ENCODE measurements at places on chromosomes 7 and 10.

DNA sequence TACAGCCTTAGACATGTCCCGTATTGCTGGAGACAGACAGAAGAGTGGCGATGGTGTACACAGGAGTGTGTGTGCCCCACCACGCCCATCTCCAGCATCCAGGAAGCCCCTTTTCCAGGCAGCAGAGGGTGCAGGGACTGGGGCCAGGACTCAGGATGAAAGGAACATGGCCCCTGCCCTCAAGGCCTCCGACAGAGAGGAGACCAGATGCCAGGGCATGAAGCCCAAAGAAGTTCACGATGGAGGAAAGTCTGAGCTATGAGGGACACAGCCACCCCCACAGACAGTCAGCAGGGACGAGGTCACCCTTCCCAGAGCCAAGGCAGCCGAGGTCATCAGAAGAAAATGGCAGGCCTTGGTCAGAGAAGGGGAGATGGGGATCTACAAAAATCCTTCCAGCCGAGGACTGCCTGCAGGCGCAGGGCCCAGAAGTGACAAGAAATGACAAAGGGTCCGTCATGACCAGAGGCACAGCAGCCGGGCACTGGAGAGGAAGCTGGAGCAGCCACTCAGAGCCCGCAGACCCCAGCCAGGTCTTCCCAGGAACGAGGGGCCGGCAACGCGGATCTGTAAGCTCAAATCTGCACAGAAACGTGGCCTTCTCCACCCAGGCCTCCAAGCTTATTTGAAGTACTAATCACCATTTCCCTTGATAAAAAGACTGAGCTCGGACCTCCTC is 78.7 kb upstream of the PPP2R2D start:
- DNase-seq = no peak

DNA sequence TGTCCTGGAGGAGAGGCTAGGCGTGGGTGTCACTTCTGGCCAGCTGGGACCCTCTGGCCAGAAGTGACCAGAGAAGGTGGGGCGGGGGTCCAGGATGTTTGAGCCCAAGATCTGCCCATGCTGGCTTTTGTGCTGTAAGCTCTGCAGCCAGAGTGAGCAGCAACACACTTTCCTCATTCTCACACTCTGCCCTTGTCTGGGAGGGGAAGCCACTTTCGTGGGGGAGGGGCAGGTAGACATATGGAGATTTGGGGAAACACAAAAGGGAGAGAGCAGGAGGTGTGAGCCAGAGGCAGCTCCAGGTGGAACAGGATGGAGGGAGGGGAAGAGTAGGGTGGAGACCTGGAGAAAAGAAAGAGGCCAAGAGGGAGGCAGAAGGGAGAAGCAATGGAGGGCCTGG is 31.5 kb upstream of the ADCYAP1R1 start:
- no peak for DNase-seq

- no peak for DNase-seq
Observed at GRCh38 chr7:120030876-120031275, 242.1 kb upstream of the KCND2 start.

GRCh38 chr7:98681951-98682350 is 64.9 kb downstream of the NPTX2 start:
- DNase-seq = no peak

- peak; percentile 97 for DNase-seq
Observed at GRCh38 chr10:21724687-21725367, 190.8 kb downstream of the MLLT10 start.

- DNase-seq = no peak
Observed at GRCh38 chr7:99719996-99720769, 14.8 kb downstream of the CYP3A7 start.

- DNase-seq = no peak
Observed at GRCh38 chr10:117178190-117178589, 19.1 kb upstream of the KCNK18 start.

DNA sequence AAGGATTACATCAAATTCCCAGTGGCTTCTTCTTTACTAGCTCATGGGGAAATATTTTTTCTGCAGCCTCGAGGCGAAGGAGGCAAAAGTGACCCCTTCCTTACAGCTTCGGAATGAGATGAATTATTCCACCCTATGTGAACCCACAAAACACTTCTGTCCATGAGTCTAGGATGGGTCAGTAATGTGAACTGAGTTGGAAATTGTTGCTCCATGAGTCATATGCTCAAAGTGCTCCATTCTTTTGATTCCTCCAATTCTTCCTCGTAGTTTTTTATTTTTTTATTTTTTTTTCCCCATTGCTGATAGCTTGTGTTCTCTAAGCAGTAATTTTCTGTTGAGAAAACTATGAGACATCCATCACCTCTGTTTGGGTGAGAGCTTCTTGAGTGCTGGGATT is 31.7 kb upstream of the FAM204A start:
- peak; percentile 83 for DNase-seq

GRCh38 chr10:452512-453426 is 236.7 kb downstream of the DIP2C start:
- DNase-seq = no peak

DNA sequence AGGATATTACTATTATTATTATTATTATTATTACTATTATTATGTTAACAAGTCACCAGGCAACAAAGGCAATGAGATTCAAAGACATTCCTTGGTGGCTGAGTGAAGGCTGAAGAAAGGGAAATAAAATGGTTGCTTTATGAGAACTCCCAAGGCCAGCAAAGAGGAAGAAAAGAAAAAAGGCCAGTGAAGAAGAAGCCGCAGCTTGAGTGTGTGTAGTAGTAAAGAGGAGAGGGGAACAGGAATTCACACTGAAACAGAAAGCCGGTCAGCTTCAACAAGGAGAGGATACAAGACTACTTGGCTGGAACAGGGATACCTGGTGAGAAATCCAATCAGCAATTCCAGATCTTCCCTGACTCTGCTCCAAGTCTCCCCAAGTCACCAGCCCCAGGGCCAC is 42.4 kb downstream of the PLXNA4 start:
- DNase-seq = no peak

- peak; percentile 76 for DNase-seq
Observed at GRCh38 chr7:9488555-9488954, 1055.1 kb downstream of the NXPH1 start.

DNA sequence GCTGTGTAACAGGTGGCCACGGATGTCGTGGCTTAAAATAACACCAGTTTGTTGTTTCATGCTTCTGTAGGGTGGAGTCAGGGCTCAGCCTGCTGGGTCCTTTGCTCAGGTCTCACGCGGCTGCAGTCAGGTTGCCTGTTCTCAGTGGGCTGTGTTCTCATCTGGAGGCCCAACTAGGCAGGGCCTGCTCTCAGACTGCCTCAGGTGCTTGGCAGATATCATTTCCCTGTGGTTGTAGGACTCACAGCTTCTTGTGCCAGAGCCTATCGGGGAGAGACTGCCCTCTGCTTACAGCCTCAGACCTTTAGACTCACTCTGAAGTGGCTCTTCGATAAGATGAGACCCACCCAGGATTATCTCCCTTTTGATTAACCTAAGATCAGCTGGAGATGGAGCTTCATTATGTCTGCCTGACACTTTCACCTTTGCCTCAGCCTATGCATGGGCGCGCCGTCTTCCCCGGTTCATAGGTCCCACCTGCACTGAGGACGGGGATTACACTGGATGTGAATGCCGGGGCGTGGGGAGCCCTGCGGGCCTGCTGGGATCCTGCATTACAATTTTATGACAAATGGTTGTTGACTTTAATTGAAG is 55.3 kb downstream of the INPP5A start:
- DNase-seq = no peak

GRCh38 chr7:131493581-131493980 is 62.8 kb downstream of the PODXL start:
- DNase-seq = no peak

DNA sequence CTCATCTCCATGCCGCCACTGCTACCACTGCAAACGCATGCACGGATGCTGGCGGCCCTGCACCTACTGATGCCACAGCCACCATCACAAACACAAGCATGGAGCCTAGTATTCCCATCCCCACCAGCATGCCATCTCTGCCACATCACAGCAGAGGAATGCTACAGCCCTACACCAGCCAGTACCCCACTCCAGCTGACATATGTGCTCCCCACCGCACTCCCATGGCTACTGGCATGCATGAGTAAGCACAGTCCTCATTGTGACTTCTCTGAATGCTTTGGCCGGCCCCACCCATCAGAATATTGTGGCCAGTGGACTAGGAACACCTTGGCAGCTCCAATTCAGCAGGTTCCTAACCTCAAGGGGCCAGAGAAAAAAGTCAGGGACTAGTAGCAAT is 705.5 kb downstream of the POM121L12 start:
- DNase-seq = no peak

DNA sequence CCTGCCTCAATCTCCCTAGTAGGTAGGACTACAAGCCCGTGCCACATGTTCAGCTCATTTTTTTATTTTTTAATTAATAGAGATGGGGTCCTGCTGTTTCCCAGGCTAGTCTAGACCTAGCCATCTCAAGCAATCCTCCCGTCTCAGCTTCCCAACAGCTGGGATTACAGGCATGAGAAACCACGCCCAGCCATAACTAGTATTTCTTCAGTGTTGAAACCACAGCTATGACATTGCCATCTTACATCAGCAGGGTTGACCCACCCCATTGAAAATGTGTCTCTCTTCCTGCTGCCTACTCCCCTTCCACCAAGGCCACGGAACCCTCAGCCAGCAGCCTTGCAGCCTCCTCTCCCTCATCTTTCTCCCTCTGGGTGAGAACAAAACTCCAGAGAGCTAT is 62.1 kb upstream of the ZNF746 start:
- DNase-seq = no peak

DNA sequence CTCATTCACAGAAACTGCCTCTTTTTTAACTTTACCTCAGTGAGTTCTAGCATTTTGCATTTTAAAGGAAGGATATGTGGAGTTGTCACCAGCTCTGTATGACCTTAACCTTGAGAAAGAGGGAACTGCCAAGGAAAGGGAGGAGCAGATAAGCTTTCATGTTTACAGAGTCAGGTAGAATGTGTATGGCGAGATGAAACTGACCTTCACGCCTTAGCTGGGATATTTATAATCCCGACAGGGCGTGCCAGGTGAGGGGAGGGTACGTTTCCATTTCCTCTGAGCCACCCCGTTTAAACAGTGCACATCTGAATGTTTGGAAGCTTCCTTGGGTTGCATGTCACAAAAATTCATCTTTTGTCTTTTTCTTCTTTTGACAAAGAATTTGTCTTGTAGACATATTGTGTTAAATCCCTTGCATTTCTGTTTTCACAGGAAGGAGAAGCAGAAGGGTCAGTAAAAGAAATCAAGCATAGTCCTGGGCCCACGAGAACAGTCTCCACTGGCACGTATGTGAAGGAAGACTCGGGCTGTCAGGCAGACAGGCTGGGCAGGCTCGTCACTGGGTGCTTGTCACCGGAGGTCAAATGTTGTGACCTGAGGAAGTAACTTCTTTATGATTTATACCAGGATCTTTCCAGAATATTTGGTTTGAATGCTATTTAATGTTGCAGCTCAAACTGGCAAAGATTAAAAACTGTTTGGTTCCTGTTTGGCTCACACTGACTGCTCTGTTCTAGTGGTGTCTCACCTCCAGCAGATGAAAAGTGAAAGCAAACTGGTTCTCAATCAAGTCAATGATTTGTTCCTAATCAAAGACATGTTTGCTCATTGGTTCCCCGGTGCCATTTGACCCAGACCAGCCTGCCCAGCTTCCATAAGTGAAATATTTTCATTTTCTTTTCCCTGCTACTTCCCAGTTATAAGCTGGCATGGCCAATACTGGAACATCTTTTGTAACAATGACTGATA is 16.2 kb downstream of the OPTN start:
- no peak for DNase-seq

- DNase-seq = no peak
Observed at GRCh38 chr10:128130051-128130450, 3.8 kb upstream of the MKI67 start.

- no peak for DNase-seq
Observed at GRCh38 chr10:23951841-23952240, 257.1 kb upstream of the KIAA1217 start.

DNA sequence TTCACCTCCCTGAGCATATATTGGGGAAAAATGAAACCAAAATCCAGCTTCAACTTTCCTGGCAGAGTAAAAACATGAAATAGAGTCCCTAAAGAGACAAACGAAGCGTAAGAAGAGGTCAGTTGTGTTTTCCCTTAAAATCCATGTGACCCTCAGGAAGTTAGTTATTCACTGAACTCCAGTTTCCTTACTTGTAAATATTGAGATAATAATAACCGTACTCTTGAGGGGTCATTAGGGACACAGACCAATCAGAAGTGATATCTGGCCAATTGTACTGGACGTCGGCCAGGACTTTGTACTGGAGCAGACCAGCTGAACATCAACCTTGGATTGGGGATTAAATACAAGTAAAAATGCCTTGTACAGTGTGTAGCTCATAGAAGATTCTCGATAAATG is 167.0 kb downstream of the GATA3 start:
- DNase-seq = no peak

- DNase-seq = no peak
Observed at GRCh38 chr10:10685566-10685965, 332.1 kb upstream of the CELF2 start.

DNA sequence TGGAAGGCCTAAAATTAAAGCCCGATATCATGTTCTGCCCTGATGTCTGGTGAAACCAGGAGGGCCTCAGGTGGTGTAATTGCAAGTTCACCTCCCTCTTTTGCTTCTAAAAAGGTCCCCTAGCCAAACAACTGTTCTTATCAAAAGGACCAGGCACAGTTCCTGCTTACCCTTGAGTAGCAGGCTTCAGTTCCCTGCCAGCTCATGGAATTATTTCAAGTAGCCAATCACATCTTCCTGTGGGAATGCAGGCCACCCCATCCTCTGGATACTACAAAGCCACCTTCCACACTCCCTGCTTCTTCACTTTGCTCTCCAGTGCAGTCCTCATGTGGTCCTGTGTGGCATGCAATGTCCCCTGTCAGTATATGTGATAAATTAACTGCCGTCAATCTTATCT is 97.7 kb upstream of the GALNT17 start:
- no peak for DNase-seq
